Heart right ventricle (tissue), 16 donors: ENCODE measurements at places on chromosomes 1 and 21. TPM values are rescaled to one million over a fixed set of nuclear protein-coding genes. Genes with fewer than 3 reads are reported as not detected.

- no peak for DNase-seq
These were observed 179.3 kb downstream of the SEC16B start for GRCh38 chr1:177790566-177790965.

GRCh38 chr1:2179283-2180013 is 15.1 kb downstream of the FAAP20 start:
- DNase-seq = no peak

GRCh38 chr1:223363856-223364684 is at the start of gene SUSD4:
Gene SUSD4 (minus strand): TSS chr1:223364176. CDS start chr1:223363425, 751 bp downstream.
- DNase-seq = peak; percentile 42

The MATN1 gene
- polyA plus RNA-seq = not detected

The C4BPA gene
- not detected for polyA plus RNA-seq

DNA sequence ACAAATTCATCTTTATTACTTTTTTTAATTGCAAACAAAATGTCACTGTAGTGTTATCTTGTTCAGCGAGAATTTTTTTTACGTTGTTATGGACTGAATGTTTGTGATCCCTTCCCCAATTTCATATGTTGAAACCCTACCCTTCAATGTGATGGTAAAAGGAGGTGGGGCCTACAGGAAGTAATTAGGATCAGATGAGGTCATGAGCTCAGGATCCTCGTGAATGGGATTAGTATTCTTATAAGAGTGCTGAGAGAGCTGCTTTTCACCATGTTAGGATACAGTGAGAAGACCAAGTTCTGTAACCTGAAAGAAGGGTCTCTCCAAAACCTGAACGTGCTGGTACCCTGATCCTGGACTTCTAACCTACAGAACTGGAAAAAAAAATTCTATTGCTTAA is 646.0 kb upstream of the TMPRSS15 start:
- no peak for DNase-seq

GRCh38 chr1:11581445-11581991 is 72.7 kb downstream of the FBXO2 start:
- DNase-seq = no peak

DNA sequence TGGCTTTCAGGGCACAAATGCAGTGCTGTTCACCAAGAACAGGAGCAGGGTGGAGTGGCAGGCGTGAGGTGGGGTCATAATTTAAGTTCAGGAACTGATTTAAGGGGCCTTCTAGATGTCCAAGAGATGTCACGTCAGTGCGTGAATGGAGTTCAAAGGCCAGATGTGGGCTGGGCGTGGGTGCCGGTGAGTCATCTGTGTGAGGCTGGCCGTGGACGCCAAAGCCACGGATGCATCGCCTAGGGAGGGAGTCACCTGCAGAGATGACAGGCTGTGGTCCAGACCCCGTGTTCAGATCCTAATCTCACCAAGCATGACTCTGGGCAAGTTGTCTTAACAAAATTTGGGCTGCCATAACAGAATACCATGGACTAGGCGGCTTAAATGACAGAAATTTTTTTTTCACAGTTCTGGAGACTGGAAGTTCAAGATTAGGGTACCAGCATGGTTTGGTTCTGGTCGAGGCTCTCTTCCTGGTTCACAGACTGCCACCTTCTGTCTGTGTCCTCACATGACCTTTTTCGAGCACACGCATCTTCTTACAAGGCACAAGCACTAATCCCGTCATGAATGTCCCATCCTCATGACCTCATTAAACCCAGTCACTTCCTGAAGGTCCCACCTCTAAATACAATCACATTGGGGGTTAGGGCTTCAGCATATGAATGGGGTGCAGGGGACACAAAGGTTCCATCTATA is 109.6 kb downstream of the PRDM2 start:
- no peak for DNase-seq

- no peak for DNase-seq
These were observed 147.0 kb downstream of the RERE start for GRCh38 chr1:8670371-8670818.

DNA sequence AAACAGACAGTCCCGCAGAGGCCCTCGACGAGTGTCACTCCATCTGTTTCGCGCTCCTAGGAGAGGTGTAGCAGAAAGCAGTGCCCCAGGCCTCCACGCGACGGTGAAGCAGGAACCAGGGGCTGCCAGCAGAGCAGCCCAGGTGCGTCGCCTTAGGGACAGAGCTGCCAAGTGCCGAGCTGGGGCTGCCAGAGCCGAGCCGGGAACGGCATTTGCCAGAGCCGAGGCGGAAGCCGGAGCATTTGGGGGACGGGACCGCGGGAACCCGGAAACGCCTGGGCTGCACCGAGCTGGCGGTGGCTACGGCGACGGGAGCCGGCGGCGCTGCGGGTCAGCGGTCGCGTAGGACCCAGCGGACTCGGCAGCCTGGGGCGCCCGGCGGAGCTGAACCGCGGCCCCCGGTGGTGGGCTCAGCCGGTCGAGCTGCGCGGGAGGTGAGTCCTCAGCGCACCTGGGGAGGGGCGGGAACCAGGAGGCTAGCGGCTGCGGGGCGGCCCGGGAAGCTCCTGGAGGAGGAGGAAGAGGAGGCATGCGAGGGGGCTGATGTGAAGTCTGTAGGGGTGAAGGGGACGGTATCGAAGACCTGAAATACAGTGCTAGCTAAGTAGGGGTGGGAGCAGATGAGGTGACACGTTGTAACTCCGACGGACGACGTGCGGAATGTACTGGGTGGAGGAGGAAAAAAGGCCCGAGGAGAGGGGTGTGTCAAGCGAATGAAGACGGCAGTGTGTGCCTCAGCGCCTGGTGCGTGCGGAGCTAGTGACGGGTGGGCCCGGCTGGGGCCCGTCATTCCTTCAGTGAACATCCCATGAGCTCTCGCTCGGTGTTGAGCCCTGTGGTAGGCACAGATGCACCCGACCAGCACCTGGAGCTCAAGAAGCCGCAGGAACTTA is at the start of gene SLC35A3:
Gene SLC35A3 (plus strand): TSS at position 268 of the 893 bp plus-strand sequence. CDS start 23,559 bp downstream, outside the sequence.
- DNase-seq = peak; percentile 72

GRCh38 chr1:35590476-35591040 is 17.4 kb downstream of the TFAP2E start:
- no peak for DNase-seq

The EPHX1 gene
- polyA plus RNA-seq = 38.2 TPM

DNA sequence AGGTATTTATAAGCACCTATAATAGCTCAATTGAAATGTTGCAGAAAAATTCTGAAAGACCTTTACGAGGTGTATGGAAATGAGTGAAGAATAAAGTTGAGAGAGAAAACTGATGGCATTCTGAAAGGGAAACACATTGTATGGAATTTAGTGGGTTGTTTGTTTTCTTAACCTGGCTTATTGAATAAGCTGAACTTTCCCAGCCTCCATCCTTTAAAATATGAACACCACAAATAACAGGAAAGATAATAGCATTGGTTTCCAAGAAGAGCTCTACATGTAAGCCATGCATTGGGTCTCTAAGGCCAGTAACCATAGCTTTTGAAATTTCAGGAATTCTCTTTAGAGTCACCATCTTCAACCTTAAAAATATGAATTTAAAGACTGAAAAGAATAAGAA is 709.0 kb downstream of the USP25 start:
- DNase-seq = no peak

DNA sequence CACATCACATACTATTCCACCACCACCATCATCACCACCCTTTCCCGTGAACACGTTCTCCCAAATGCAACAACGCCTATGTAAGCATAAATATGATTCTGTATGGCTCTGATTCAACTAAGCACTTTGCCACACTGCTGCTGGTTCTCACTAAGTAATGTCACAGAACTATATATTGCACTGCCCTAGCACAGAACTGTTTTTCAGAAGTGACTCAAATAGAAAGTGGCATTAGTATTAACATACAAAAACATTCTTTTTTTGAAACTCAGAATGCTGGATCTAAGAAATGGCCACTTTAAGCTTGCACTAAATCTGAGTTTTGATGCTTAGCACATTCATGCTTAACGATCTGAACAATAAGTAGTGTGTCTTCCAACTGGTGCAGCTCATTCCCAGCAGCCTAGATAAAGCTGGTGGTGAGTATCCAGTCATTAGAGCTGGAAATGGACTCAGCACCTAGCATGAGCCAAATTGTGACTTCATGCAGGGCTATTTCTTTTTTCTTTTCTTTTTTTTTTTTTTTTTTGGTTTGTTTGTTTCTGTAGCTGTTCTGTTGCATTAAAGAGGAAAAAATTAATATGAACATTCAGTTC is 46.2 kb upstream of the ZC3H11B start:
- no peak for DNase-seq

GRCh38 chr1:227273557-227273956 is 44.7 kb downstream of the CDC42BPA start:
- no peak for DNase-seq

GRCh38 chr1:198113342-198113750 is 43.5 kb upstream of the NEK7 start:
- DNase-seq = no peak

The SERINC2 gene
- polyA plus RNA-seq = 3.9 TPM

- DNase-seq = no peak
These were observed 20.1 kb downstream of the ADCY10 start for GRCh38 chr1:167893798-167894197.

GRCh38 chr1:229086686-229087085 is 184.2 kb upstream of the RAB4A start:
- DNase-seq = no peak
